ENCODE measurements at places on chromosomes 1 and 21.

DNA sequence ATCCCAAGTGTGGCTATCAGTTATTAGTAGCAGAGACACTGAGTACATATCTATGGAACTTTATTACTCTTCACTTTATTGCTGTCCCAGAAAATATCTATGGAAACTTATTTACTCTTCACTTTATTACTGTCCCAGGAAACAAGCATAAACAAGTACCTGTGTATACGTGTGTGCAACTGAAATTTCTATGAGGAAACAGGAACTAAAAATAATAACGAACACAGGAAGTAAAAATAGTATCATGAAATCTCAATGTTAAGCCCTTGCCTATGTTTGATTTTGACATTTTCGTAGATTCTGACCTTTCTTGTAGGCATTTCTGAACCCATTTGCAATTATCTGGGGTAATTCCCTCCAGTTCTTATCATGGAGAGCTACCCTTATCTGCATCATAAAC is 64.9 kb upstream of the KRTAP19-8 start:
- DNase-seq = no peak

DNA sequence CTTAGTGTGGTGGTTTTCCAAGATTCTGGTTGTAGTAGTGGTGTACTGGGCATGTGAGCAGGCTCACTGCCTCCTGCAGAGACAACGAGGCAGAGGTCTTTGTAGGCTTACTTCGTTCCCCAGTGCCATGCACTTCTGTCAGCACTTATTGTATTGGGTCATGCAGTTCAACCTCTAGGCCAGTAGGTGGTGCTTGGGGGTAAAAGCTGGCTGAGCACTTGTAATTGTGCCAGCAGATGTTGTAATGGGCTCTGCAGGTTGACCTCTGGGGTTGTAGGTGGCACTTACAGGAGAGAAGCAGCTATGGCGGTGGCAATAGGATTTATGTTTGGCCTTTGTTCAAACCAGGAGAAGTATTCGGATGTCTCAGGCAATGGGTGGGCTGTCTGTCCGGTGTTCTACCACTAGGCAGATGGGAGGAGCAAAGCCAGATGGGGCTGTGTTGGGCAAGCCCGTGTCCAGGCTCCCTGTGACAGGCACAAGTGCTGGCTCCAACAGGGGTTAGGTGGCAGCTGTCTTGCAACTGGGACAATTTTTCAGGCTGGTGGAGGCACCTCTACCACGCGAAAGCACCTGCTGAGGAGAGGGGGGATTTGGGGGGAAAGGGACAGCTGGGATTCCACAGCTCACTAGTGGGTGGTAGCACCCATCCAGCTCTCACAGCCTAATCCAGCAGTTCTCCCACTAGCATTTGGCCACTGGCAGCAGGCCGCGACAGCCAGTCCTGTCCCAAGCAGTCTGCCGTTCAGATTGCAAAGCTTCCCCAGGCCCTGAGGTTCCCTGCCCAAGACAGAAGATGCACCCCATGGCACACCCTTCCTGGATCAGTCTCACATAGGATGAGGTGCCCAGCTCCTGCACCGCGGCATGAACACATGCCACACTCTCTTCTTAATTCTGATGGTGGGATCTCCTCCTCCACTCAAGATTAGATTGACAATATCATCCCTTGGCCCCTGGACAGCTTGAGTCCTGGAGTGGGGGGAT is 274.5 kb downstream of the CTH start:
- DNase-seq = no peak

GRCh38 chr21:43585514-43585913 is 73.8 kb downstream of the HSF2BP start:
- no peak for DNase-seq

- DNase-seq = no peak
Measured at GRCh38 chr1:48469616-48470480, 2.2 kb downstream of the SPATA6 start.

- no peak for DNase-seq
Measured at GRCh38 chr1:20216574-20216973, 30.3 kb upstream of the PLA2G2C start.

- no peak for DNase-seq
Measured at GRCh38 chr1:194004146-194004545, 817.7 kb upstream of the B3GALT2 start.

GRCh38 chr1:180057883-180058396 is 96.7 kb upstream of the QSOX1 start:
- DNase-seq = no peak

DNA sequence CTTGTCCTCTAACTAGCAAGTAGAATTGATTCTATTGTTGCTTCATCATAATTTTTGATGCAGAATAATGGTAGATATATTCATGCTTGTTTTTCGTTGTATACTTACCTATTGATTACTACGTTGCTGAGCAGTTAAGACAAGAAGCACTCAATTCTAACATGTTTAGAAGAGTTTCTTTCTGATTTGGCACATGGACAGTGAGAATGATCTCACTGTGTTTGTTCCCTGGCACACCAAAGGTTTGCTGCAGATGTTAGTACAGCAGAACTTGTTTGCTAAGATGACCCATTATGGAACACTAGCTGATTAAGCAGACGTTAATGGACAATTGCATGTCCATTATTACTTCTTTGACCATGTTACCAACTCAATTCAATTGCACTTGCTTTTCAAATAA is 184.7 kb upstream of the SGIP1 start:
- no peak for DNase-seq

DNA sequence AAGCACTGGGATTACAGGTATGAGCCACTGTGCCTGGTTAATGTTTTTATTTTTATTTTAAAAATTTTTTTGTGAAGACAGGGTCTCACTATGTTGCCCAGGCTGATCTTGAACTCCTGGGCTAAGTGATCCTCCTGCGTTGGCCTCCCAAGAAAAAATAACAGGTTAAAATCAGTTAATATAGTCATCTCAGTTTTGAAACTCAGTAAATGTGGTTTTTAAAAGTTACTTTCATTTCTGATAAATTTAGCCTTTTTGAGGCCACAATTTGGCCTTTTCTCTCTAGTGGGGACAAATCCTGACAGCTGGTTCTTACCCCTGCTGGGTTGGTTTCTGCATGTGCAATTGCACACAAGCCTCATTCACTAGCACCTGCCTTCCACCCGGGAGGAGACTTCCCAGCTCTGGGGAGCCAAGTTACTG is 13.3 kb downstream of the PMF1 start:
- DNase-seq = no peak

GRCh38 chr1:157725221-157725577 is 24.6 kb upstream of the FCRL3 start:
- DNase-seq = no peak

GRCh38 chr1:15866721-15867201 is 19.3 kb downstream of the SPEN start:
- DNase-seq = no peak

All from stimulated activated CD4-positive, alpha-beta T cell treated with anti-CD3 and anti-CD28 coated beads, Interleukin-15, amount 100 ng/mL, for 1 hour (primary cell).